ENCODE measurements at places on chromosomes 5 and 9.

DNA sequence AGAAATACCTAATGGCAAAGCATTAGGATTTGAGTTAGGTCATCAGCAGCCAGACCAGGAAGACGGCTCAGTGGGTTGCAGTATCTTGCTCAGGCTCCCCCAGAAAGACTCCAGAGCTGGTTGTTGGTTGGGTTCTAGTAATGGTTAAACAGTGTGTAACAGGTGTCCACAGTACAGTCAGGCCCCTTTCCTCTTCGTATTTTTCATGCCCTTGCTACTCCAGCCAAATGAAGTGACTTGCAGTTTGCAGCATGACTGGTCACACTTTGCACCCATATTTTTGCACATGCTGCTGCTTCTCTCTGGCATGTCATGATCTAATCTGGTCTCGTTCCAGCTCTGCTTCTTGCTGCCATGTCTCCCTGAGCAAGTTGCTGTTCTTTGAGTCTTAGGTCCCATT is 60.6 kb upstream of the TRPC7 start:
- DNase-seq, result no peak

GRCh38 chr5:38751103-38751502 is 94.7 kb upstream of the OSMR start:
- no peak for DNase-seq

DNA sequence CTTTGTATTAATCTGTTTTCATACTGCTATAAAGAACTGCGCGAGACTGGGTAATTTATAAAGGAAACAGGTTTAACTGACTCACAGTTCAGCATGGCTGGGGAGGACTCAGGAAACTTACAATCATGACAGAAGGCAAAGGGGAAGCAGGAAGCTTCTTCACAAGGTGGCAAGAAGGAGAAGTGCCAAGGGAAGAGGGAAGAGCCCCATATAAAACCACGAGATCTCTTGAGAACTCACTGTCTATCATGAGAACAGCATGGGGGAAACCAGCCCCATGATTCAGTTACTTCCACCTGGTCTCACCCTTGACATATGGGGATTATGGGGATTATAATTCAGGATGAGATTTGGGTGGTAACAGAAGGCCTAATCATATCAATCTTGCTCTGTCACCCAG is 60.9 kb upstream of the CHD1 start:
- DNase-seq, result peak; percentile 16

- no peak for DNase-seq
Observed at GRCh38 chr5:59123595-59124561, 541.0 kb downstream of the RAB3C start.

DNA sequence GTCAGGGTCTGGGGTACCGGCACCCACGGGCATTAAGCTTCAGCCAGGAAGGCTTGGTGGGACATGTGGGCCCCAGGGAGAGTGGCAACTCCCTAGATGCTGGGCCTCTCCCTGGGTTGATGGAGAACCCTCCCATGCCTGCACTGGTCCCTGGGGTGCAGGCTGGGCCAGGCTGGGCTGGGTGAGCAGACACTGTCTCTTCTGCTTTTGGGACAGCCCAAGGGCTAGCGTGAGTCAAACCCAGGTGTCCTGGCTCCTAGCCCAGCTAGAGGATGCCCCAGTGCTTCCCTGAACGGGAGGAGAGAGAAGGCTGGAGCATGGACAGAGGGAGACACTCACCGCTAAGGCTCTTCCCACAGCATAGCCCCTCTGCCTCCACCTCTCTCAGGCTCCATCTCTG is 5.7 kb upstream of the AQP7 start:
- DNase-seq, result no peak

DNA sequence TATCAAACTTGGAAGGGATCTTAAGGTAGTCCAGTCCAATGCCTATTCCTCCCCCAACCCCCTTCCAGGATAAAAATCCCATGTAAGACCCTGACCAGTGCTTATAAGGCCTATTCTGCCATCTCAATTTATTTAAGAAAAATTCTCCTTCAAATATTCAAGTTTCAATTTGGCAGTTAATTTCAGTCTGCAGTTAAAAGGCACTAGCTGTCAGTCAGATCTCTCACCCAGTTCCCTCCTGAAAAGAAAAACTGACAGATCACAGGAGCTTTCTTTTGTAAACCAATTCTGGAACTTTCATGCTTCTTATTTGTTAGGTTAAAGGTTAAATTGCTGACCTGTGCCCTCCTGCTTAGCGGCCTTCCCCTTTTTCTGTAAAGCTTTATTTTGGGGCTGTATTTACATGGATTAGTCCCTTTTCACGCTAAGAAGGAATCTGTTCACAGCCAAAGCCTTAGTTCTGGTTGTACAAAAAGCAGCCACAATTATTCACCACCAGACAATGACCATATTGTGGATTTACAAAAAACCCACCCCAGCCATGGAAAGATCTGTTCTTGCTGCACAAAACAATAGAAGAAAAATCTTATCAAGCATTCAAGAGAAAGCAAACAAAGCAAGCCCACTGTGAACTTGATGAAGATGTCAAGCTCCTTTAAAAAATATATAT is 68.7 kb downstream of the DENND1A start:
- DNase-seq, result peak; percentile 38

DNA sequence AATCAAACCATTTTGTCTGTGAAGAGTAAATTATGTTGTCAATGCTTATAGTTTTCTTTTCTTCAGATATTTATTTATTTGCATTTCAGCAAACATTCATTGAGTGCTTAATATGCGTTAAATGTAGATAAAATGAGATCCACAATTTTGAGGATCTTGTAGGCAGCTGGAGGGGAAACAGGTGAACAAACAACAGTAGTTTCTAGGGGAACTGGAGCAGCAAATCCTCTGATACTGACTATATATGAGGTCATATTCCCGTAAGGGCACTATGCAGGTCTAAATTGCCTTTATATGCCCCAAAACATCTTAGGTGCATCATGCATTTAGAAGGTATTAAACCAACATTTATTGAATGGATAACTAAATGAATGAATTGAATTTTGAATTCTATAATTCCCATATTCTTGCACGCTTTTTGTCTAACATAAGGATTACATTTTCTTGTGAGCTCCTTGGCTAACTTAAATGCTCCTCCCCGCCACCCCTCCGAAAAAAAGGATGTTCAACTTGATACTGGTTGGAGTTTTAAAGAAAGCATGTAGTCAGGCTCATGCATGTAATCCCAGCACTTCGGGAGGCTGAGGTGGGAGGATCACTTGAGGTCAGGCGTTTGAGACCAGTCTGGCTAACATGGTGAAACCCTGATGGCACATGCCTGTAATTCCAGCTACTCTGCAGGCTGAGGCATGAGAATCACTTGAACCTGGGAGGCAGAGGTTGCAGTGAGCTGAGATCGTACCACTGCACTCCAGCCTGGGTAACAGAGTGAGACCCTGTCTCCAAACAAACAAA is 299.8 kb downstream of the TMEM38B start:
- no peak for DNase-seq

DNA sequence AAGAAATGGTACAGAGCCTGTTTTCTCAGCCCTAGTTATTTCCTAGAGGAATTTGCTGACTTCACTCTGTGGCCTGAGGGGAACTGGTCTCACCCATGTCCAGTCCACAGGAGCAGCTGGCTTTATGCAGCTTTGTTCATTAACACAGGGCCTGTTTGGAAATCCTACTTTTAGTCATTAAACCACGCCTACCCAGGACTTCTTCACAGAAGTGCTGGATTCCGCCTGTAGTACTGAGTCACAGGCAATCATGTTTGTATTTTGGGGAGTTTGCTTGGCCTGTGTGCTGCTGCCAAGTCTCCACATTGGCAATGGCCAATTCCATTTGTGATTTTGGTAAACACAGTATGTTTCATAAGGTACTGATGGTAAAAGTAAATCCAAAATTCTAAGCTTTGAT is 52.8 kb downstream of the CTNND2 start:
- DNase-seq, result peak; percentile 1

- DNase-seq, result no peak
Observed at GRCh38 chr9:17322882-17323864, 188.3 kb downstream of the CNTLN start.

DNA sequence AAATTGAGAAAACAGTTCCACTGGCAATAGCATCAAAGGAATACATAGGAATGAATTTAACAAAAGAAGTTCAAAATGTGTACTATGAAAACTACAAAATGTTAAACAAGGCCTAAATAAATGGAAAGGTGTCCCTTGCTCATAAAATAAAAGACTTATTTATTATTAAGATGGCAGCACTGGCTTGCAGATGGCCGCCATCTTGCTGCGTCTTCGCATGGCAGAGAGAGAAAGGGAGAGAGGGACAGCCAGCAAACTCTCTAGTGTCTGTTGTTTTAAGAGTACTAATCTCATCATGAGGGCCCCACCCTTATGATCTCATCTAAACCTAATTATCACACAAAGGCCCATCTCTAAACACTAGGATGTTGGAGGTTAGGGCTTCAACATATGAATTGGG is 47.1 kb downstream of the ABLIM3 start:
- no peak for DNase-seq

GRCh38 chr9:89885156-89885555 is 280.3 kb downstream of the GADD45G start:
- DNase-seq, result no peak

DNA sequence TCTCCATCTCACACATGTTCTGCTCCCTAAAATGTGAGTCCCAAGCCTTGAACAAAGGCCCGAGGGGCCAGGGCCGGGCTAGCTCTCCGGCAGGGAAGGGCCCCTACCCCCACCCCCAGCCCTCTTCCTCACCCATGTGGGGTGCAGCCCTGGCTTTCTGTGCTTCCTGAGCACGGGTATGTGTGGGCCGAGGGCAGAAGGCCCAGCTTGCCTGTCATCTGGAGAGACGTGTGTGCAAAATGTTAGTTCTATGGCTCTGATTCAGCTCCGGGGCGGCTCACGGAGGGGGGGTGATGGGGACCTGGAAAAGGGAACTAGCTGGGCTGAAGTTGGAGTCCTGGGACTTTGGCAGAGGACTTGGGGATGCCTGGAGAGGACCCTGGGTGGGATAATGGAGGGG is 90.3 kb upstream of the ARAP3 start:
- no peak for DNase-seq

DNA sequence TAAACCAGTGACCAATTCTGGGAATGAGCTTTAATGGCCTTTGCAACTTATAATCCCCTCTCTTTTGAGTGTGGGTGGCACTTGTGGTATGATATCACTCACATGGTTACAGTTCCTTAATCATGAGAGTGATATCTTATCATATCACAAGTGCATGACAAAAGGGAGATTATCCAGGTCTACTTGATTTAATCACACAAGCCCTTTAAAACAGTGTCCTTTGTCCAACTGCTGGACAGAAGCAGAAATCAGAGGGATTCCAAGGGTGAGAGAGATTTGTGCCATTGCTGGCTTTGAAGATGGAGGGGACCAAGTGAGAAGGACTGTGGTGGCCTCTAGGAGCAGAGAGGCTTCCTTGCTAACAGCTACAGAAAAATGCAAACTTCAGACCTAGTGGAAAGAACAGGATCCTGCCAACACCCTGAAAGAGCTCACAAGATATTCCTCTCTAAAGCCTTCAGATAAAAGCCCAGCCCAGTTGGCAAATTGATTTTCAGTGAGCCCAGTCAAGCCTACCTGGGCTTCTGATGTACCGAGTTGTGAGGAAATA is 279.0 kb upstream of the TLE4 start:
- no peak for DNase-seq

GRCh38 chr5:103327893-103328292 is 69.3 kb downstream of the MACIR start:
- no peak for DNase-seq

Measured in globus pallidus (tissue), 1 donor.